ENCODE measurements at places on chromosomes 11 and 22.
A peak's percentile ranks its signal among the peaks of the same experiment; 100 is the strongest.

DNA sequence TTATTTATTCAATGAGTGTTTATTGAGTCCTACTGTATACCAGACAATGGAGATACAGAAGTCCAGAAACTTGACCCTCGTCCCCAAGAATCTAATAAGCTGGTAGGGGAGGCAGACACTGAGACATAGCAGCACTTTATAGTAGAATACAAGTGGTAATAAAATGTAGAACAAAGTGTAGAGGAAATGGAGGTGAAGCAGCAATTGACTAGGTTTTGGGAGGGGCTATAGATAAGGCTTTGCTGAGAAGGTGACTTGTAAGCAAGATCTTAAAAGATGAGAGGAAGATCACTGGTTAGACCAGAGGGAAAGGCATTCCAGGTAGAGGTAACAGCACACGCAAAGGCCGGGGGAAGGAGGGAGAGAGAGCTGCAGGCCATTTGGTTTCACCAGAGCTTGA is 57.3 kb downstream of the ZBTB16 start:
- DNase-seq, result no peak

GRCh38 chr22:47221840-47222615 is 459.6 kb downstream of the TBC1D22A start:
- DNase-seq, result no peak

- no peak for DNase-seq
These were observed 434 bp downstream of the BANF1 start for GRCh38 chr11:66002648-66003225.

- no peak for DNase-seq
These were observed 8.0 kb downstream of the NUMA1 start for GRCh38 chr11:72072348-72072747.

DNA sequence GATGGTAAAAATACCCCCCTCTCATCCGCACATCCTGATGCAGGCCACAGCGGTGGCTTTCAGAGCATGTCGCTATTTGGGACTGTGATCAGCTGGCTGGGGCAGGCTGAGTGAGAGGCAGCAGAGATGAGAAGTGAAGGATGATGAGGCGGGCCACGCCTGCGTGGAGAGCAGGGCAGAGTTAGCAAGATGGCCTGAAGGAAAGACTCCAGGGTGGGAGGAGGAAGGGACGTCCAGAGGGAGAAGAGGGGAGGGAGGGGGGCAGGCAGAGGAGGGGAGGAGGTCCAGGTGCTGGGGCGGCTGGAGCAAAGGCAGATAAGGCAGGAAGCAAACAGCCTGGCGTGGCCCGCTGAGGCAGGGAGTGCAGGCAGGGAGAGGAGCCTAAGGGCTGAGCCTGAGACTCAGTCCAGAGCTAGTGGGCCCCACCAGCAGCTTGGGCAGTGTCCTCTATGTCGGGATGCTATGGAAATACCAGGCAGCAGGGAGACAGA is 29.1 kb downstream of the LRFN4 start:
- DNase-seq, result no peak

- DNase-seq, result no peak
These were observed 37.8 kb downstream of the SLC5A1 start for GRCh38 chr22:32080904-32081303.

- DNase-seq, result no peak
These were observed 2.6 kb upstream of the ATP5MGL start for GRCh38 chr22:42642806-42643633.

DNA sequence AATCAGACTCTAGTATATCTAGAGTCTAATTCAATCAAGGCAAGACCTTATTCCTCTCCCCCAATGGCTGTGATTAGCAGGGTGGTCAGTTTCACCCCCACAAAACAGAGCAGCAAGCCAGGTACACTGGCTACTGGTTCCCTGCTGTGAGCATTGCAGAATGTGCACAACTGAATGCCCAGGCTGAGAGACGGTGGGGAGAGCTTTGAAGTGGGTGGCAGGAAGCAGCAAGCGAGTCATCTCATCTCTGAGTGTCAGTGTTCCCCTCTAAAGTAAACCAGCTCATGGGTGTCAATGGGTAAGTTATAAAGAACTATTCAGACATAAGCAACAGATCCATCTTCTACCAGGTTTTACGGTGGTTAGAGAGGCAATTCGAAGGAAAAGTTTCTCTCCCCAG is 37.6 kb downstream of the GAB4 start:
- no peak for DNase-seq

DNA sequence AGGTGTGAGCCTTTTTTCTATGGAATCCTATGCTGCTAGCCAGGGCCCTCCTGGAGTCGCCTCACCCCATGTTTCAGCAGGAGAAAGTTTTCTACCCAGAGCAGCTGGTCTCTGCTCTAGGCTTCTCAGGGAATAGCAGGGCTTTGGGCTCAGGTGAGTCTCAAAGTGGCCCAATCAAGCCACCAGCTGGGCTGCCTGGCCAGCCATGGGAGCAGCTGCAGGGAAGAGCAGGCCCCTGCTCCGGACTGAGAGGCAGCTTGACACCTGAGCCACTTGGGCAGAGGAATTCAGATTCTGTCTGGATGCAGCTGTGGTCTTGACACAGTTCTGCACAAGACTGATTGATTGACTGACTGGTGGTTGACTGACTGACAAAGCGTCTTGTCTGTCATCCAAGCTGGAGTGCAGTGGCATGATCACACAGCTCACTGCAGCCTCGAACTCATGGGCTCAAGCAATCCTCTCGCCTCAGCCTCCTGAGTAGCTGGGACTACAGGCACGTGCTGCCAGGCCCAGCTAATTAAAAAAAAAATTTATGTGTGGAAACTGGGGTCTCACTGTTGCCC is 57.5 kb upstream of the ARFGAP3 start:
- DNase-seq, result no peak

GRCh38 chr11:36065436-36065835 is 121.6 kb downstream of the LDLRAD3 start:
- DNase-seq, result no peak

DNA sequence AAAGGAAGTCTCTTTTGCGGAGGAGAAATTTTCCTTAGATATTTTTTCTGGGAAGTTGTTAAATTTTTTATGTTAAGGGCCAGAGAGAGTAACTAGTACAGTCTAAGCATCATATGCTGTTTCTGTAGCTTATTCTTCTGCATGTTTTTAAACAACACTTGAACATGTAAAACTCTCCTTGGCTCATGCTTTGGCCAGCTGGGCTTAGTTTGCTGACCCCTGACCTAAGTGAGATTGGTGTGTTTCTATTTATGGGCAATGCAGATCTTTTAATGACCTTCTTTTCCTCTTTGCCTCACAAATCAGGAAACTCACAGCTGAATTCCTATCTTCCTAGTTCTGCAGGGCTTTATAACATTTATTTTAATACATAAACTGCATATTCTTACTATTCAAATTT is 942.5 kb downstream of the OPCML start:
- DNase-seq, result no peak

- peak; percentile 65 for DNase-seq
These were observed 51.5 kb upstream of the HORMAD2 start for GRCh38 chr22:30028731-30029130.

GRCh38 chr22:17860220-17860965 is 86.1 kb upstream of the BID start:
- no peak for DNase-seq

GRCh38 chr11:57309106-57310059 is 15.4 kb downstream of the TNKS1BP1 start:
- DNase-seq, result no peak

DNA sequence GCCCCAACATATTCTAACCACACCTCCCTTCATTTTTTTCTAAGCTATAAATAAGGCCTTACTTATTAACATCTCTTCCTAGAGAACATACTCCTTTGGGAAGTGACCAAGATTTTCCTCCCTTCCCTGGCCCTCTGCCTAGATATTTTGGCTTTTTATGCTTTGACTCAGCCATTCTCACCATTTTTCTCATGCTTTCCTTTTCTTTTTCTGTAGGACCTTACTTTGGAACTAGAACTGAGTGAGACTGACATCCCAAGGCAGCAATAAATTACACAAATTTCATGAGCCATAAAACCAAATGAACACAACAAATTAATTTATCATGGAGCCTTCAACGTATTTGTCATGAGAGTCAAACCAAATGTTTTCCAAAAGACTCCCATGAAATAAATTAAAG is 142.7 kb upstream of the CTSC start:
- DNase-seq, result no peak

- no peak for DNase-seq
These were observed 39.6 kb downstream of the DIXDC1 start for GRCh38 chr11:111976767-111977145.

GRCh38 chr11:93432247-93432646 is 101.7 kb downstream of the DEUP1 start:
- DNase-seq, result no peak

DNA sequence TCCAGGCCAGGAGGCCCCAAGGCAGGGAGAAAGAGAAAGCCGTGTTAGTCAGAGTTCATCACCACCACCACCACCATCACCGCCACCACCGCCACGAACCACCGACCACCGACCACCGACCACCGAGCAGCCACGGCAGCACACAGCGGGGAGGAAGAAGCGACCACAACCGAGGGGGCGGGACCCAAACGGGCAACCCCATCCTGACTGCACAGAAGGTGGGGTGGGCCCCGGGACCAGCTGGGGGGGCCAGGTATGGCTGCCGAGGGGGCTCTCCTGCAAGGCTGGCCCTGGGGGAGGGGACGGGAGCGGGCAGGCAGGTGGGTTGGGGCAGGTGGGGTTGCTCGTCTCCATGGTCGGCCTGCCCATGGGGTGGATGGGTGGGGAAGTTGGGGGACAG is 34.2 kb downstream of the SYT7 start:
- no peak for DNase-seq

DNA sequence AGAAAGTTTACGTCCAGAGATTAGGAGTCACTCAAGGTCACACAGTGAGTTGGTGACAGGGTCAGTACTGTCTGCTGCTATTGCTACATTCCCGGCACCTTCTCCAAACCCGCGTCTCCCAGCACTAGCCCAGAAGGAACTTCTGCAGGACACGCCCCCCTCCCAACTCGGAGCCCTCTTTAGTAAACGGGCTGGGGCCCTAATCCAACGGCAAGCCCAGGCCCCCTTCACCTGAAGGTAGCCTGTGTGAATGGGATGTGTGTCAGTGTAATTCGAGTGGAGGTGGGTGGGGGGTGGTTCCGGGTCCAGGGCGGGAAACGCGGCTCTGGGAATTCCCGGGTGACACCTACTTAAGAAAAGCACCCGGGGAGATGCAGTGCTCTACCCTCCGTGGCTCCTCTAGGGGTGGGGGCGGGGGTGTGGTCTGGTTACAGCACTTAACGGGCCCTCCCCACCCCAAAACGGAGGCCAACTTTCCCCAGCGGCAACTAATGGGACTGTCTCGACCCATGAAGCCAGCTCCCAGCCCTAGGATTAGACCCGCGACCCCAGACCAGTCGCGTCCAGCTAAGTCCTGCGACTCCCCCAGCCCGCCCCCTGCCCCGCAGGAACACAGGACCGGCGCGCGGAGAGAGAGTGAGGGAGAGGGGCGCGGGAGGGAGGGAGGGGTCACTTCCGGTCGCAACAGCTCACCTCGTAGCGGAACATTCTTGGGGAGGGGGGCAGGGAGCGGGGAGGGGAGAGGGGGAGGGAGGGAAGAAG is 468 bp downstream of the PATL1 start:
- peak; percentile 44 for DNase-seq

DNA sequence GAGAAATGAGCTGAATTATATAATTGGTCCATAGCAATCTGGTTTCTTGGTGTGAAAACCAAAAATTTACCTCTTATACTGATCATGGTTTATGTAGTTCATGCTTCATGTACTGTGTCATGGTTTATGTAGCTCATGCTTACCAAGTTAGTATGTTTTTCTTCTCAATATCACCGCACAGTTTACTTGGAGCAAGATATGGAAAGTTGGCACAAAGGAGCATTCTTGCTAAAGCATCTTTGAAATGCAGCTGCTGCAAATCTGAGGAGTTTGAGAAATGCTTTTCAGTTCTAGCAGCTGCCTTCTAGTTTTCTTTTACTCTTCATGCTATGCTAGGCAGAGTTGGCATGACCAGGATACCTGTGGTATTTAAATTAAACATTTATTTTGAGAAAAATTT is 4.5 kb downstream of the OR10G7 start:
- DNase-seq, result no peak

- no peak for DNase-seq
These were observed 21.0 kb upstream of the MOB2 start for GRCh38 chr11:1507381-1508140.

DNA sequence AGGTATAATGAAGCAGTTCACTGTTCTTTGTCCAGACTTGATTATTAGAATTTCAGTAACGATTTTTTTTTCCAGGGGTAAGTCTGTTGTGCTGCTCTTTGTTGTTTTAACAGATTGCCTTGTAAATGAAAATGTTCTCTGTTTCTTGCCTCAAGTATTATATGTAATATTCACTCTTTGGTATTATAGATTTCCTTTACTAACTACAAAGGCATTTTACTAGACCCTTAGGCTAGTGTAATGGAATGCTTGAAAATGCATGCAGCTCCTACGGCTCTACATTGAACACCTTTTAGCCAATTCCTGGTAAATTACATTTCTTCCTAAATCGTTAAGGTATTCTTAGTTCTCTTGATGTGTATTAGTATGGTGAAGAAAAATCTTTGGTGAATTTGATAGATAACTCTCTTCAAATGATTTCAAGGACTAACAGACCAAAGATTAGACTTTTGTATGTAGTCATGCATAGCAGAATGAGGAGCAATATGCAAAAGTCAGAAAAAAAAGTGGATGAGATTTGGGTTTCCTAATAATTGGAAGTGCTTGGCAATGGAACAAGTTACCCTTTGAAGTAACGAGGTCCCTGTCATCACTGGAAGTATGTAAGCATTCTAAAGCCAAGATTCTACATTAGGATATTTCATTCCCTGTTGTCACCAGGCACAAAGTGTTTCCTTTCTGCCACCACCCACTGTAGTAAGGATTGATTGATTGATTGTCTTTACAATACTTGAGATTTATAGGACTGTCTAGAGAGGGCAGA is 113.1 kb downstream of the DBX1 start:
- no peak for DNase-seq

DNA sequence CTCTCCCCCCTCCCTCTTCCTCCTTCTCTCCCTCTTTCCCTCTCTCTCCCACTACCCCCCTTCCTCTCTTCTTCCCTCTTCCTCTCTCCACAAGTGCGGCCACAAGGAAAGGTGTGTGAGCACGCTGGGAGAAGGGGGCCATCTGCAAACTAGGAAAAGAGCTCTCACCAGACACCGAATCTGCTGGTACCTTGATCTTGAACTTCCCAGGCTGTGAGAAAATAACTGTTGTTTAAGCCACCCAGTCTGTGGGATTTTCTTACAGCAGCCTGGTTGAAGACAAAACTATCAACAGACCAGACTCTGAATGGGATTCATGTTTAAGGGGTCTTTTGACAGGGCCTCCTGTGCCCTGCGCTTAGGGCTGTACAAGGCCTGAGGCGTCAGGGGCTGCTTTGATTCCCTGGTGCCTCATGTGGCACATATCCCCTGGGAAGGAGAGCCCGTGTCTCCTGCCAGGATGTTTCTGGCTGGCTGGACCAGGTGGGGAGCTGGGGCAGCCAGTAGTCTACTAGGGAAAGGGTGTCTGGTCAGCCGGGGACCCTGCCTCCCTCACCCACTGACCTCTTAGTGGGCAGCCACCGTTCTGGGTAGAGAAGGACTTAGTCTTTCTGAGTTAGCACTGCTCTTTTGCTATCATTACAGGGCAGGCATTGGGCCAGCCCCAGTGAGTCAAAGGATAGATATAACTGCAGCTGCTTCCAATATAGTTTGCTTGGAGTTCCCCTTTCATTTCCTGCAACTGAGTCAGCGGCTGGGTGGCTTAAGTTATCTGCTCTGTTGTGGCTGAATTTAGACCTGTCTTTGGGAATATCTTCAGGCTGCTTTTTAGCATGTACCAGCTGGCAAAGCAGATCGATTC is 6.2 kb downstream of the PANX1 start:
- no peak for DNase-seq

- DNase-seq, result no peak
These were observed 680.5 kb upstream of the API5 start for GRCh38 chr11:42631220-42631843.
